ENCODE measurements at places on chromosomes 5 and 9.
A peak's percentile ranks its signal among the peaks of the same experiment; 100 is the strongest.

DNA sequence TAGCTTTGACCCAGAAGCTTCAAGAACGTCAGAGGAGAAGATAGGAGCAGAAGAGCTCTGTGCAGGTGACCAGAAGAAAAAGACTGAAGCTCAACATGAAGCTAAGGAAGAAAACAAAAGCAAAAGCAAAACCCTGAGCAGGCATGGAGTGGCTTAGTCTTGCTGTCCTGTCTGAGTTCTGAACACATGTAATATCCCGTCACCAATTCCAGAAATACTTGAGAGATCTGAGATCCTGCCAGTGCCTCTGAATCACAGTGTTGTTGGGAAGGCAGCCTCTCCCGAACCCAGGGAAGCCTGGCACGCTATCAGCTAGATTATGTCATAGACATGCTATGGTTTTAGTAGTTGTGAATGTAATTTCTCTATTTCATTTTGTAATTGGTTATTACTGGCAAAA, 235.7 kb downstream of the ICE1 start:
- no peak for DNase-seq

GRCh38 chr5:171840711-171841522, 55.3 kb downstream of the SMIM23 start:
- no peak for DNase-seq

GRCh38 chr5:178210073-178210535, 5.8 kb downstream of the HNRNPAB start:
- no peak for DNase-seq

DNA sequence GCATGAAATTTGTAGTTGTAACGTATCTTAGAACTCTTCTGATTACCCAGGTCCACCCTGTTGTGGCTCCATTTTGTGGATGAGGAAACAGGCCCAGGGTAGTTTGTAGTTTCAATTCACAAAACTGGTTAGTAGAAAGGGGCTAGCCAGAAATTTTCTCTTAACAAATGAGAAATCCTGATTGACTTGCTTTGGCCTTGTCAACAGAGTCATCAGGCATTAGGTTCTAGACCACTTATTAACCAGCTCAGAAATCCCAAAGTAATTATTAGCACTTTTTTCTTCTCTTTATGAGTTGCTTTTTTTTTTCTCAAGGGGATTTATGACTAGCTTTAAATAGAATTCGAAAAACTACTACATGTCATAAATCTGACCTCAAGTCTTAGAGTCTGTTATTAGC, 160.2 kb downstream of the SH3GL2 start:
- no peak for DNase-seq

GRCh38 chr5:75265731-75266130, 29.1 kb upstream of the ANKRD31 start:
- DNase-seq, result no peak

DNA sequence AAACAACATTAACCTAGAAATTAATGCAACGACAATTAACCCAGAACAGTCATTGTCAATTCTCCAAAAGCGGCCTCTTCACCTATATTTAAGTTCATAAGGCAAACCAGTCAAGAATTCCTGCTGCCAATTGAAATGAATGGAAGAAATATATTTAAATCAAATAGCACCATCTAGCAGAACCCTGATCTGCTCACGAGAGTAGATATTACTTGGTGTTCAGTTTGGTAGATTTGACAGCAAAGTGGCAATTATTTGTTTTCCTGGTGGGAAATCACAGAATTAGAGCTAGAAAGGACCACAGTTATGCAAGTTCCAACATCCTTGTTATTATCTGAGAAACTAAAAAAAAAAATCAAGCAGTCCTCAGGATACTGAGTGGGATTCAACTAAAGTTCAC, 2.3 kb downstream of the SSBP2 start:
- peak; percentile 20 for DNase-seq

DNA sequence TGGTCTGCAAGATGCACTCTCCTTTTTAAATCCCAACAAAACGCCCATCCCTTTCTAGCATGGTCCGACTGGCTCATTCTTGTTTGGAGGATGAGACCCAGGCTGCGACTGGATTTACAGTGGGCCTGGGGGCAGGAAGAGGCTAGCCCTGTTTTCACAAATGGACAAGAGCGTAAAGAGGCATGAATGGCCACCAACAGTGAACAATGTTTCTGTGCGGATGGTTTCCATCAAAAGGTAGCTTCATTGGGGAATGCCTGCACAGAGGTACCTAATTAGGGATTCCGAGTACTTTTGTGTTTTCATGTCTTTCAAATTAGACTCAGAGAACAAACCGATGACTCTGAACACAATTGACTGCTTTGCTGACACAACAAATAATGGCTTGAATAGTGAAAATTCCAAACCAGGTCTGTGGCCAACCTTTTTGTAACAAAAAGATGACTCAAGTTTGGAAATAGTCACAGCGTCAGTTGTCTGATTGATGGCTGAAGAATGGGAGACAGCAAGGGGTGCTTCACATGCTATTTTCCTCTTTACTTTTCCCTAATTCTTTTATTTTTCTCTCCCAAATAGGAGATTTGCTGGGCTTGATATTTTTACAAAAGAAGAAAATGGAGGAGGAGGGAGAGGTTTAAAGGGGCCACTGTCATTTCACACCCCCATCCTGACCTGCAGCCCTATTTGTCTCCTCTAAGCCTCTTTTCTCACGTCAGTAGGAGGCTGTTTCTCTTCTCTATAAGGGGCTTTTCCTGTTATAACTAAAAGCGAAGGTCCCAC, 208.1 kb upstream of the S1PR3 start:
- no peak for DNase-seq

DNA sequence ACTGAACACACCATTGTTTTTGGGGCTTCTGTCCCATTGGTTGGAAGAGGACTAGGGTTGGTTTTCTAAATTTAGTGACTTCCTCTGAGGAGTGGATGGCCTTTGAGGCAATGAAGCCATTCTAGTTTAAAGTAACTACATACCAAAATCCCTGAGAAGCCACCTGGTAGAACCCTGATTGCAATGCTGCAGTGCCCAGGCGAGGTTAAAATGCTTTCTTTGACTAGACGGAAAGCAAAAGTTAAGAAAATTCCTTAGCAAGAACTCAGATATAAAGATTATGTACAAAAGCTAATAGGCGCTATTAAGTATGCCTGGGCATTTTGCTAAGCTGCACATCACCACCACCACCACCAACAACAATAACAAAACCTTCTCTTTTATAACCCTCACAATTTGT, 20.6 kb downstream of the GLRX start:
- DNase-seq, result no peak

DNA sequence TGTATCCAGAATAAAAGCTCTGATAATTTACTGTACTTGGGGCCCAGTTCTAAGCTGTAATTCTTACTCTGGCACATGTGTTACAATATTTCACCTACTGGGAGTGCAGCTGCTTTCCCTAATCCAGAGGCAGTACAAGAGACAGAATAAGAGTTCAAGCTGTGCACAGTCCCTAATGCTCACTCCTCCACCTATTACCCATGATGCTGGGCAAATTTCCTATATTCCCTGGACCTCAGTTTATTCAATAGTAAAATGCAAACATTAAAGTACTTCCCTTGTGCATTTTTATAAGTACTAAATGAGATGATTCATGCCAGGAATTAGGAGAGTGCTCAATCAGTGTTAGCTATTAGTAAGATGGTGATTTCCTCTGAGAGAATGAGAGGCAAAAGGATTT, 28.0 kb upstream of the TAF11L2 start:
- no peak for DNase-seq

- peak; percentile 40 for DNase-seq
These were observed 533.4 kb upstream of the BRINP1 start for GRCh38 chr9:119902611-119903010.

All from NCI-H1694 (cell line).